ENCODE measurements at places on chromosomes 6 and 20.

GRCh38 chr6:170289180-170289931 lies 1.5 kb downstream of the DLL1 start:
- no peak for DNase-seq

GRCh38 chr6:41278699-41279405 lies 7.6 kb downstream of the TREM1 start:
- peak; percentile 20 for DNase-seq

DNA sequence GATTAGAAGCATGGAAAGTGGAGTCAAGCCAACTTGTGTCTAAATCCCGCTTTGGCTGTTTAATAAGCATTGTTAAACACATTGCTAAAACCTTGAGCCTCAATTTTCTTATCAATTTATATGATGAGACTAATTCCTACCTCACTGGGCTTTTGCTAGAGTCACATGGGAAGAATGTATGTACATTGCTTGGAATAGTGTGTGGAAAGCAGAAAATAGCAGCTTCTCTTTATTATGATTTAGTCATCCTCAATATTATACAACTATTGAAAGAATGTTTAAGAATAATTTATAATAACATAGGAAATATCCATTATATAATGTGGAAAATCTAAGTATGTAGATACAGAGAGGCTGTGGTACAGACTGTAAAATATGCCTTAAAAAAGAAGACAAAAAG lies 313.0 kb upstream of the CDYL start:
- no peak for DNase-seq

GRCh38 chr6:25070547-25071366 lies 135.0 kb upstream of the RIPOR2 start:
- DNase-seq = peak; percentile 60

DNA sequence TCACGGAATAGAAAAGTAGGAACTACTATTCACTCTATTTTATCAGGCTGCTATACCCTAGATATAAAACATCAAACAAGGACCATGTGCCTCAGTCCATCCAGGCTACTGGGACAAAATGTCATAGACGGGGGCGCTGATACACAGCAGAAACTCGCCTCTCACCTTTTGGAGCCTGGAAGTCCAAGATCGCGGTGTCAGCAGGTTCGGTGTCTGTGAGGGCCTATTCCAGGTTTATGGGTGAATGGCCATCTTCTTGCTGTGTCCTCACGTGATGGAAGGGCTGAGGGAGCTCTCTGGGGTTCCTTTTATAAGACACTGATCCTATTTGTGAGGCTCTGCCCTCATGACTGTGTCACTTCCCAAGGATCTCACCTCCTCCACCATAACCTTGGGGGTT lies 89.5 kb downstream of the DLL1 start:
- no peak for DNase-seq

DNA sequence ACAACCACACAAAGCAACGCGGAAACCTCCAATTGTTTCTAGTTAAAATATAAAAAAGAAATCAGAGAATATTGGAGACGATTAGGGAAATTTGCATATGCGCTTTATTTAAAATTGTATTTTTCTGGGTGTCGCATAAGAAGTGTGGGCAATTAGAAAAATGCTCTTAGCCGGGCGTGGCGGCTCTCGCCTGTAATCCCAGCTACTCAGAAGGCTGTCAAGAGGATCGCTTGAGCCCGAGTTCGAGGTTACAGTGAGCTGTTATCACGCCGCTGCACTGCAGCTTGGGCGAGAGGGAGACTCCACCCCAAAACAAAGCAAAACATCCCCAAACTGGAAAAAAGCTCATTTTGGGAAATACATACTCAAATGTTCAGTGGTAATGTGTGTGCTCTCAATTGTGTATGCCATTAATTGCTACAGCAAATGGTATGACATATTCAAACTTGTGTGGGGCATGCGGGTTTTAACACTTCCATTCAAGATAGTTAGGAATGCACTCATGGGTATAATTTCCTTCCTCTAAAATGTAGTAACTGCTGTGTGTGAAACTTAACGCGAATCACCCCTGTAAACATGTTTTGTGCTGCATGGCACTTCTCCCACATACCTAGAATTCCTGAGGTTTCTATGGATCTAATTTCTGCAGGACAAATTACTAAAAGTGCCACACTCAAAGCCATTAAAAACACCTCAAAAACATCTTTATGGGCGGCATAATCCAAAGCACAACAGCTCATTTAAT lies 54.7 kb upstream of the HFE start:
- no peak for DNase-seq

- no peak for DNase-seq
Measured at GRCh38 chr6:157107571-157107914, 215.8 kb downstream of the TMEM242 start.

All from stimulated activated CD8-positive, alpha-beta memory T cell treated with anti-CD3 and anti-CD28 coated beads, Interleukin-4, amount 100 ng/mL, for 4 hours (primary cell).